ENCODE measurements at places on chromosomes 5 and 9.

- DNase-seq: no peak
Observed at GRCh38 chr5:120684749-120685415, 220.8 kb downstream of the PRR16 start.

DNA sequence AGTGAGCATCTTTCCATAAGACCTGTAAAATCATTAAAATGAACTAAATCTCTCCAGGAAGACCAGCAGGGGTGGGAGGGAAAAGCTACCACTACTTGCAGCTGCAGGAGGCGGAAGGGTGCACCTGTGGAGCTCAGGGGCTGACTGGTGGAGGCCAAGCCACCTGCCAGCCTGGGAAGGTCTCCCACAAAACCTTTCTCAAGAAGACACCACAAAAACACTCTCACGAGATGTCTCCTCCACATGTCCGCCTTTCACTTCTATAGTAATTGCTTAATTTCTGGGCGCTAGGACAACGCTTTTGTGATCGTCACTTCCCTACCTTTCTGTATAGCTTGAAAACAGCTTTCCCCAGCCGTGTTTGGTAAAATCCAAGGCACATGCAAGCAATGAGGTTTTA, 114.4 kb downstream of the ROR2 start:
- no peak for DNase-seq

DNA sequence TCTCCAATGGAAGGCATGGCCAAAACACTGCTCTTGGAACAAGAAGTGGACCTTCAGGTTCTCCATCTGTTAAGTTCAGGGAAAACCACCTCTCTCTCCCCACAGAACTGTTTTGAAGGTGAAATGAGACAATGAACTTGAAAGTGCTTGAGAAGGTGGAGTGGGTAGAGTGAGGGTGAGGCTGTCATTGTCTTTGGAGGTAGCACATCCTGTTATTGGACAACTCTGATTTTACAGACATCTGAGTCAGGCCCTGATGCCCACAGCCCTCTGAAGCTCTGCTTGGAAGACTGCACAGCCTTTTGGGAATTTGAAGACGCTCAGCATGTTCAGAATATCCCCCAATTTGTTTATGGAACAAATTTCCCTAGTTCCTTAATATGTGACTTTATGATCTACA, 27.6 kb upstream of the TEX48 start:
- DNase-seq: no peak

GRCh38 chr5:61055434-61056006, 106.7 kb downstream of the SMIM15 start:
- peak; percentile 53 for DNase-seq

- no peak for DNase-seq
Observed at GRCh38 chr5:126208691-126209090, 214.5 kb upstream of the GRAMD2B start.

GRCh38 chr5:152546493-152546892, 141.4 kb upstream of the NMUR2 start:
- DNase-seq: no peak

Data from NCI-H187 treated with DMSO at 0.1 percent for 48 hours (cell line).